ENCODE measurements at places on chromosomes 12 and 14. TPM values are rescaled to one million over a fixed set of nuclear protein-coding genes. Genes with fewer than 3 reads are reported as not detected.

The PROX2 gene
- total RNA-seq: under 0.01 TPM

The PZP gene
- total RNA-seq: not detected

The EIF2B1 gene
- 32.9 TPM for total RNA-seq

The CCND2 gene
- total RNA-seq: 7.1 TPM

The GPRC5D gene
- total RNA-seq: not detected

Measured in fibroblast of villous mesenchyme (primary cell).